ENCODE measurements at places on chromosomes 2 and 18.

GRCh38 chr2:42371611-42372473 is 10.8 kb upstream of the COX7A2L start:
- no peak for DNase-seq

DNA sequence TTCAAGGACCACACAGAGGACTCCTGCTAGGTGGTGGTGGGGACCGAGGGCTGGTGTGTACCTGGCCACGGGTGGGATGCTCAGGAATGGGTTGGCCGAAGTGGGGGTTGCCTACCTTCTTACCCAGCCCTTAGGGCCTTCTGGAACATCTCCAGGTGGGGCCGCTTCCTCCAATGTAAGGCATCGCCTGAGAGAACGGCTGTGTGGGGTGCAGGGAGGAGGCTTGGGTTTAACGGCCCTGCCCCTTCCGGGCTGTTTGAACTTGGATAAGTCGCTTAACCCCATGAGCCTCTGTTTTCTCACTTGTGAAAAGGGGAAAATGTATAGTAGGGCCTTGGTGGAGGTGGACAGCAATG is 35.0 kb downstream of the EMILIN2 start:
- no peak for DNase-seq

DNA sequence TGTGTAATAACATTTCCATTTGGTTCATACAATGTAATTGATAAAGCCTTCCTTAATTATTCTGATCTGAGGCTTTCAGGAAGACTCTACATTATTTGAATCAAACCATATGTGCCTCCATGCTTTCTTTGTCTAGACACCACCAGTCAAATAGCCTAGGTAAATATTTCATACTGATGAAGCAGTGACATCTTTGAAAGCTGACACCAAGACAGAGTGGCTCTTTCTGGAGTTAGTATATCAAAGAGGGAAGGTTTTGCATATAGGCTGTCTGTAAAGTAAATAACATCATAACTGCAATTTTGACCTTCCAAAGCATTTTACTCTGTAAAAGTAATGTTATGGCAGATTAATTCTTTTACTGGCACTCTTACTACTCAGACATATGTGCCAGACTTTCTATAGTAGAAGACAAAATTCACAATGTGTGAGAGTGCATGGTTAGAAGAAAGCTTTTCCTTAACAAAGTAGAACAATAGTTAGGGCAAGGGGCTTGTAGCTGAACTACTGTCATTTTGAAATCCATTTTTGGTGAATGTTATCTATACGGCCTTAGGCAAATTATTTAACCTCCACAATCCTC is 177.3 kb downstream of the ERBB4 start:
- no peak for DNase-seq

GRCh38 chr2:134306521-134306920 is 52.6 kb downstream of the MGAT5 start:
- no peak for DNase-seq

GRCh38 chr2:114800371-114800770 is 357.9 kb downstream of the DPP10 start:
- DNase-seq, result no peak

DNA sequence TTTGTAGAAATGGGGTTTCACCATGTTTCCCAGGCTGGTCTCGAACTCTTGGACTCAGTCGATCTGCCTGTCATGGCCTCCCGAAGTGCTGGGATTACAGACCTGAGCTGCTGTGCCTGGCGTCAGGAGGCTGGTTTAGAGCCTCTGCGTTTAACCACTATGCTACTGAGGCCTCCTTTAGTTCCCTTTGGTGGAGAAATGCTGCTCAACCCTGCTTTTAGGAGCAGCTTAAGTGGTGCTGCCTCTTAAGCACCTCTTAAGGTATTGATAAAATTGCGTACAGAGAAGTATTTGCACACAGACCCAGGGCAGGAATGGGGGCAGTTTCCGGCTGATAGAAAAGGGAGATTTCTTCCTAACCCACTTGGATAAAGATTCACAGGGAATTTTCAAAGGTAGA is 8.0 kb downstream of the CD8A start:
- DNase-seq, result no peak

DNA sequence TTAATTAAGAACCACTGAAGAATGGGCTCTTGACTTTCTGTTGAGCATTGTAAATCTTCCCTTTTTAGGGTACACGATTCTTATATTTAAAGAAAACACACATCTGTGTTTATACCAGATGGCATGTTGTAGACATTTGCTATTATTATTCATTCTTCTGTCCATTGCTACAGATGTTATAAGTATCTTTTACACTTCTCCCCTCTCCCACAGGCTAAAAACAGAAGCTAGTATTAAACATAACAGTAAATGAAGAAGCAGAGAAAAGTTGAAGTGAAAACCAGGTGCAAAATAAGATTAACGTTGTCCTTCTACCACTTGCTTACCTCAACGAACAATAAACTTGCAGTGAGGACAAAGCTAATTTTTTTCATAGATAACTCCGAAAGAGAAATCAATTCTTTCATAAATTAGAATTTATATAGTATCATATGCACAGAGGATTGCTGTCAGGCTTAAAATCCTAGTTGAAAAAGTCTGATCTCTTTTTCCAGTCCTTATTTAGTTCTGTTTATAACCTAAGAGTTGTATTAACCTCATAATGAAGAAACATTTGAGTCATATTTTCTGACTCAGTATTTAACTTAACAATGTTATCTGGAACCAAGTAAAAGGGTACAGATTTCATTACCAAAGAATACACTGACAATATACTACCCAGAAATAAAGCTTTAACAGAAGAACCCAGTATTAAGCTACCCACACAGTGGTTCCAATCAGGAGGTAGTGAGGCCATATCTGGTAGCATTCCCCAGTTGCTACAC is 16.4 kb upstream of the ZNF385B start:
- DNase-seq, result no peak

- DNase-seq, result no peak
Observed at GRCh38 chr2:225177098-225177497, 134.8 kb upstream of the DOCK10 start.

DNA sequence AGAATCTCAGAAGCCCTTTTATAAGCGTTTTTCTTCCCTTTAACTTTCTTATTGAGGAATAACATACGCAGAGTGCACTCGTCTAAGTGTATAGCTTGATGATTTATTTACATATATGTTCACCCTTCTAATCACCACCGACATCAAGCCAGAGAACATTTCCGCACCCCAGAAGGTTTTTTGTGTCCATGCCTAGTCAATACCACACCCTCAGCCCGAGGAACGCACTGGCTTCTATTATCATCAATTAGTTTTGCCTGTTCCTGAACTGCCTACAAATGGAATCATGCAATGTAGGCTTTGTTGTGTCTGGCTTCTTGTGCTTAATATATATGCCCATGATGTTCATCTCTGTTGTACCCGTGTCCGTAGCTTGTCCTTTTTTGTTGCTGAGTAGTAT is 27.7 kb downstream of the SDC1 start:
- DNase-seq, result no peak

Data from retinal pigment epithelial cell (primary cell).